ENCODE measurements at places on chromosomes 12 and 14. TPM values are rescaled to one million over a fixed set of nuclear protein-coding genes. Genes with fewer than 3 reads are reported as not detected.

SLC6A15 gene
- polyA plus RNA-seq: 14.0 TPM

HVCN1 gene
- polyA plus RNA-seq: 1.1 TPM

PRICKLE1 gene
- 3.5 TPM for polyA plus RNA-seq

CCDC197 gene
- polyA plus RNA-seq: not detected

NELL2 gene
- 0.23 TPM for polyA plus RNA-seq

GLS2 gene
- polyA plus RNA-seq: 0.63 TPM

LGR5 gene
- 0.05 TPM for polyA plus RNA-seq

HOXC5 gene
- 0.18 TPM for polyA plus RNA-seq

JAG2 gene
- polyA plus RNA-seq: 28.3 TPM

RTL1 gene
- not detected for polyA plus RNA-seq

KRT6B gene
- polyA plus RNA-seq: 1,722 TPM

STYK1 gene
- 2.0 TPM for polyA plus RNA-seq

FAM222A gene
- polyA plus RNA-seq: 0.05 TPM
